Hepatocyte (in vitro differentiated cells): ENCODE measurements at places on chromosomes 7 and 10. TPM values are rescaled to one million over a fixed set of nuclear protein-coding genes. Genes with fewer than 3 reads are reported as not detected.

The ASB4 gene
- 0.03 and 0.08 TPM in 2 replicates for total RNA-seq

The ARF5 gene
- 194 and 243 TPM in 2 replicates for total RNA-seq

The ADCY1 gene
- total RNA-seq: 2.9 and 3.0 TPM in 2 replicates

The NAT16 gene
- total RNA-seq: not detected in 2 replicates

The MORN4 gene
- 8.5 and 10.6 TPM in 2 replicates for total RNA-seq

The PDLIM1 gene
- 58.2 and 61.0 TPM in 2 replicates for total RNA-seq

The CUZD1 gene
- total RNA-seq: 0.16 TPM in 1 of 2 replicates, not detected in the other

The AS3MT gene
- total RNA-seq: 9.0 and 9.1 TPM in 2 replicates

The SFMBT2 gene
- 3.0 and 3.8 TPM in 2 replicates for total RNA-seq

The CXCL12 gene
- 41.8 and 43.0 TPM in 2 replicates for total RNA-seq

The CYP3A7 gene
- 770 and 803 TPM in 2 replicates for total RNA-seq

The NFE2L3 gene
- 10.0 and 10.8 TPM in 2 replicates for total RNA-seq

The KIF11 gene
- 7.9 and 9.2 TPM in 2 replicates for total RNA-seq

The CNNM1 gene
- total RNA-seq: 3.8 and 4.8 TPM in 2 replicates

The ZNF722 gene
- total RNA-seq: not detected in 2 replicates

The CPA4 gene
- total RNA-seq: 1.1 and 2.1 TPM in 2 replicates

The OR13A1 gene
- total RNA-seq: 0.37 TPM in 1 of 2 replicates, not detected in the other

The CPEB3 gene
- 4.1 and 4.9 TPM in 2 replicates for total RNA-seq

The NEUROG3 gene
- total RNA-seq: not detected in 2 replicates

The CAMK2B gene
- total RNA-seq: 0.37 TPM in 1 of 2 replicates, not detected in the other

The TRPV6 gene
- 3.5 and 5.9 TPM in 2 replicates for total RNA-seq

The CALN1 gene
- 0.12 and 0.23 TPM in 2 replicates for total RNA-seq

The SDK1 gene
- total RNA-seq: 7.4 and 10.0 TPM in 2 replicates

The TACR2 gene
- 0.07 TPM in 1 of 2 replicates, not detected in the other for total RNA-seq

The STEAP1B gene
- total RNA-seq: 0.36 TPM in 1 of 2 replicates, not detected in the other

The SHTN1 gene
- 23.2 and 27.7 TPM in 2 replicates for total RNA-seq

The SH2D4B gene
- total RNA-seq: not detected in 2 replicates

The ACSM6 gene
- total RNA-seq: not detected in 2 replicates

The FRMD4A gene
- 6.8 and 10.3 TPM in 2 replicates for total RNA-seq

The PSD gene
- 9.9 and 13.1 TPM in 2 replicates for total RNA-seq

The HGF gene
- 29.7 and 33.2 TPM in 2 replicates for total RNA-seq

The HKDC1 gene
- 27.7 and 27.9 TPM in 2 replicates for total RNA-seq

The ADAMTS14 gene
- total RNA-seq: 0.60 and 0.87 TPM in 2 replicates

The ACTL6B gene
- not detected in 2 replicates for total RNA-seq

The ELN gene
- 45.2 and 58.1 TPM in 2 replicates for total RNA-seq

The SPDYE9 gene
- total RNA-seq: 0.07 TPM in 1 of 2 replicates, not detected in the other

The AEBP1 gene
- 12.8 and 26.7 TPM in 2 replicates for total RNA-seq

The CYP26A1 gene
- 0.40 and 0.80 TPM in 2 replicates for total RNA-seq

The PDE6C gene
- total RNA-seq: 0.07 and 0.08 TPM in 2 replicates

The COL17A1 gene
- 5.7 and 7.5 TPM in 2 replicates for total RNA-seq

The CDHR1 gene
- total RNA-seq: 0.03 and 0.24 TPM in 2 replicates

The ZNF804B gene
- total RNA-seq: 0.08 TPM in 1 of 2 replicates, not detected in the other

The TMEM270 gene
- total RNA-seq: 1.1 TPM in 1 of 2 replicates, not detected in the other

The LLCFC1 gene
- total RNA-seq: not detected in 2 replicates

The MKLN1 gene
- 59.3 and 70.5 TPM in 2 replicates for total RNA-seq

The PLAC9 gene
- 11.4 and 14.8 TPM in 2 replicates for total RNA-seq

The HOXA7 gene
- 0.32 and 0.83 TPM in 2 replicates for total RNA-seq

The CARD11 gene
- 5.3 and 10.9 TPM in 2 replicates for total RNA-seq

The H2BK1 gene
- not detected in 2 replicates for total RNA-seq

The PTF1A gene
- not detected in 2 replicates for total RNA-seq
